ENCODE measurements at places on chromosomes 1 and 21. TPM values are rescaled to one million over a fixed set of nuclear protein-coding genes. Genes with fewer than 3 reads are reported as not detected.

SERPINC1 gene
- total RNA-seq: not detected

FAM151A gene
- not detected for total RNA-seq

DNA sequence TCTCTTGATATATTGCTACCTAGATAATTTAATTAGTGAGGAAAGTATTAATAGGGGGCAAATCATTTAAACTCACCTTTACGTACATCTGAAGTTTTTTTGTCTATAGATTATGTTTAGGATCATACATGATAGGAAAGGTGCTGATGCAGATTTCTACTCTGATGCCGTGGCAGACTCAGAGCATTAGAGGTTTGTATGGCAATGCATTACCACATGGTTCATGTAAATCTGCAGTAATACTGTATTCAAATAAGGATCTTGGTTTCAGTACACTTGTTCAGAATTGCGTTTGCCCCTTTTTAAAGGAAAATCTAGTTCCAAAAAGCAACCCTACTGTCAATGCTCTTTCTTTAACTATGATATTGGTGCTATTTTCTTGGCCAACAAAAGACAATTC is 288.3 kb downstream of the PTPRC start:
- DNase-seq: no peak

DNA sequence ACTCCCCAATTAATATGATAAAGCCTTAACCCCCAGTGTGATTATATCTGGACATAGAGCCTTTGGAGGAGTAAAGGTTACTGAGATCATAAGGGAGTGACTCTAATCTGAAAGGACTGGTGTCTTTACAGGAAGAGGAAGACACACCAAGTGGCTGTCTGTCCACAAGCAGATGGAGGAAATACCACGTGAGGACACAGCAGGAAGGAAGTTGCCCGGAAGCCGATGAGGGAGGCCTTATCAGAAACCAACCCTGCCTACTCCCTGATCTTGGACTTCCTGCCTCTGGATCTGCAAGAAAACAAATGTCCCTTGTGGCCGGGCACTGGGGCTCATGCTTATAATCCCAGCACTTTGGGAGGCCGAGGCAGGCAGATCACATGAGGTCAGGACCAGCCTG is 110.3 kb upstream of the CHRM3 start:
- DNase-seq: no peak
